Suppressor macrophage treated with lipopolysaccharide for 4 hours (primary cell): ENCODE measurements at places on chromosomes 2 and 18.

DNA sequence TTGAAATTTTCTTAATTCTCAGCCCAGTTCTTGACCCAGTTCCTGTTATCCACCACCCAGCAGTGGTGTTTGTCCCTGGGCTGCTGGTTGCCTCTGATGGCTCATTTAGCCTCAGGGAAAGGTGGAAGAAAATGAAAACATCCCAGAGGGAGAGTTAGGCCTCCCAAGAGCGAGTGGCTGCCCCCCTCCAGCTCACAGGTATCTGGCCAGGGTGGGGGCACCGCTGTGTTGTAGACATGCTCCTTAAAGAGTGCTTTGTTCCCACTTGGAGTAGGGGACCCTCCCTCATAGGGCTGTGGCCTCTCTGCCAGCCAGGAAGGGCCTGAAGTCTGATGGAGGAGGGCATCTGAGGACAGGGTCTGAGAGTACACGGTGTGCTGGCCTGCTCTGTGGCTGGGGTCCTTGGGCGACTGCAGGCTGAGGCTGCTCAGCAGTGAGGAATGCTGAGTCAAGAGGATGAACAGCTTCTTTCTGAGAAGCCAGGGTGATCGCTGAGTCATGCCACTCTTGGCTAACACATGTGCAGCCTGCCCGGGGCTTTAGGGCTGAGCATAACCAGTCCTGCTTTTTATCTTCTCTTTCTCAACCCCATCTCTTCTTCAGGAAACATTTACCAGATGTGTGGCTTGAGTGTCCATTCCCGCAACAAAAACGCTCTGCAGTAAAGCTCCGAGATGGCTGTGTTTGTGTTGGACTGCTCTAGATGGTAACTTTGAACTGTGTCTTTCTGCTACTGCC, 72.3 kb downstream of the IL1R2 start:
- peak; percentile 91 for DNase-seq

- peak; percentile 89 for DNase-seq
These were observed 17.3 kb upstream of the RHOB start for GRCh38 chr2:20429528-20429927.

GRCh38 chr2:53969285-53969967, 1.4 kb downstream of the PSME4 start:
- DNase-seq = peak; percentile 83

- peak; percentile 91 for DNase-seq
These were observed 1.4 kb upstream of the MARCO start for GRCh38 chr2:118940486-118941120.

DNA sequence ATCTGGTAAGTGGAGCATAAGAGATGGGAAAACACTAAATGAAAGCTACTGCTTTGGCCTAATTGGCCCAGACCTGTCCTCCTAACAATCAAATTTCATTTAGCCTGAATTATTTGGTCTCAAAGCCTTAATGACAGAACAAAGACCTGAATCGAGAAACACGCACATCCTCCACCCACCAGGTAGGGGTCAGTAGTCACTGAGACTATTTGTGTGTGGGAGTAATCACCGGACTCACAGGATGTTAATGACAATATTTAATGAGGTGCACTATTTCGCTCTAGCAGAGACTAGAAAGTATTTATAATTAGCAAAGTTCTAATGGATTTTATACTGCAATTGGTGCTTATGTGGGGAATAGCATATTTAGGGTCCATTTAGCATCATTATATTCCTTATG, 68.1 kb downstream of the RBM43 start:
- DNase-seq = no peak

GRCh38 chr18:36650906-36651305, 177.9 kb downstream of the TPGS2 start:
- DNase-seq = no peak

DNA sequence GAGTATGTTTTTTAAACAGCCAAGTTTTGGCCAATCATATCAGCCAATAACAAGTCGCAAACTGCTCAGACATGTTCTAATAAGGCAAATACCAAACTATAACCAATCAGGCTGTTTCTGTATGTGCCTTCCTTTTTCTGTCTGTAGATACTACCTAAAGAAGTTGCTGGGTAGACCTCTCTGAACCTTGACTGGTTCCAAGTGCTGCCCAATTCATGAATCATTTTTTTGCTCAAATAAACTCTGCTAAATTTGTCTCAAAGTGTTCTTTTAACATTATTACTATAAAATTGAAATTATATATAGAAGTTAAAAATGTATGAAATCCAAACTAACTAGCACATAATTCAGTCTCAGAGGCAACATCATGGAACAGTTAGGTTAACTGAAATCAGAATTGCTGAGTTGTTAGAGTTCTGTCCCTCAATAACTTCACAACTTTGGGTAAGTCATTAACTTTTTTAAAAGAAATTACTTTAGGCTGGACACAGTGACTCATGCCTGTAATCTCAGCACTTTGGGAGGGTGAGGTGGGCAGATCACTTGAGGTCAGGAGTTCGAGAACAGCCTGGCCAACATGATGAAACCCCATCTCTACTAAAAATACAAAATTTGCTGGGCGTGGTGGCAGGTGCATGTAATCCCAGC, 4.9 kb upstream of the TTC21B start:
- no peak for DNase-seq

DNA sequence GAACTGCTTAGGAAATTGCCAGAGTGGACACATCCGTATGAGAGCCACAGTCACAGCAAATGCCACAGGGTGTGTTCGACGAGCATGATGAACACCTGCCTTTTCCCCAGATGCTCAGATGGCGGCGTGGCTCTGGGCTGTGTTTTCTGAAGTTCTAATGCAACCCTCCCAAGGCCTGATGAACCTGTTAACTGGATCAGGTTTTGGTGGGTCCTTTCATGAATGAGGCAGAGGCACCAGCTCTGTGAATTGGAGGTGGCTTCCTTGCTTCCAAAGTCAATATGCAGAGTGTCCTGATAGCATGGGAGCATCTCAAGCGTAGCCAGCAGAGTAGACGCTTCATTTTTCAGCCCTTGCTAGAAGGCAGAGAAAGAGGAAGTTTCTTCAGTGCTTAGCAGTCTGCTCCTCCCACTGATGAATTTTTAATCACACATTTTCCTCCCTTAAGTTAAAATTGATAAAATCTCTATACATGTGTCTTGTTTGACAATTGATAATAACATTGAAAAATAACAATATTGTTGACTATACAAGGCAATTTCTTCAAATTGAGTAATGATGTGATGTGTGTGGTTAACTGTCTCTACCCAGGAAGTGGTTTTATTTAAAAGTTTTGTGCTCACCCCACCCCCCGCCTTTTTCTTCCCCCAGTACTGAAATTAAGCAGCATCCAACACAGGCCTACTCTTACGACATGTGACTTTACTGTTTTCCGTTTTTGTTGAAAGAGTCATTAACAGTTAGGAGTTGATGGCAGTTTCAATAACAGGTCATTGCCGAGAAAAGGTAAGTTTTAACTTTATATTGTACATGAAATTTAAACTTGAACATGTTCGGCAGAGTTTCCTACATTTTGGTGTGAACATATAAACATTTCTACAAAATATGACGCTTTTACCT, at the start of gene ARHGAP15:
Gene ARHGAP15, plus strand, starts transcription at position 739 of the 900 bp plus-strand sequence.
- peak; percentile 71 for DNase-seq

DNA sequence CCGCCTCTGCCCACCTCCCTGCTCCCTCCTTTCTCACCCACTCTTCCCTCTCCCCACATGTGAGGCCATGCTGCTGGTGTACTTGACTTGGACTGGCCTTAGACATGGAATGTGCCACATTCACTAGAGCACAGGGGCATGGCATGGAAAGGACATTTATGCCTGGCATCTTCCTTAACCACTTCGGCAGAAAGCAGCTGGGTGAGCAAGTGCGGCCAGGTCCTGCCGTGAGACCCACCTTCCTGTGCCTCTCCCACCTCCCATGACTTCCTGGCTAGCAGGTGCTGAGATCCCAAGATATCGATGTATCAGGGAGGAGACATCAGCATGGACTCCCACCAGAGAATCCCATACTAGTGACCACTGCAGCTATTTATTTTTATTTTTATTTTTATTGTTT, 13.0 kb downstream of the GPR55 start:
- DNase-seq = no peak

GRCh38 chr2:71462641-71463341, 9.4 kb downstream of the DYSF start:
- no peak for DNase-seq

DNA sequence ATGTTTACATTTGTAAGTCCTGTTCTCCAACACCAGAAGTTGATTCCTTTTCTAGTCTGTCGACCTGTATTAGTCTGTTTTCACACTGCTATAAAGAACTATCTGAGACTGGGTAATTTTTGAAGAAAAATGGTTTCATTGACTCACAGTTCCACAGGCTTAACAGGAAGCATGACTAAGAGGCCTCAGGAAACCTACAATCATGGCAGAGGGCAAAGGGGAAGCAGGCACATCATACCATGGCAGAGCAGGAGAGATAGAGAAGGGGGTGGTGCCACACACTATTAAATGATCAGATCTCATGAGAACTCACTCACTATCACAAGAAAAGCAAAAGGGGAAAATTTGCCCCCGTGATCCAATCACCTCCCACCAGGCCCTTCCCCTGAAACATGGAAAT, 112.8 kb upstream of the MAP3K20 start:
- DNase-seq = peak; percentile 82

- peak; percentile 84 for DNase-seq
These were observed 32.8 kb downstream of the LPIN2 start for GRCh38 chr18:2979871-2980790.

DNA sequence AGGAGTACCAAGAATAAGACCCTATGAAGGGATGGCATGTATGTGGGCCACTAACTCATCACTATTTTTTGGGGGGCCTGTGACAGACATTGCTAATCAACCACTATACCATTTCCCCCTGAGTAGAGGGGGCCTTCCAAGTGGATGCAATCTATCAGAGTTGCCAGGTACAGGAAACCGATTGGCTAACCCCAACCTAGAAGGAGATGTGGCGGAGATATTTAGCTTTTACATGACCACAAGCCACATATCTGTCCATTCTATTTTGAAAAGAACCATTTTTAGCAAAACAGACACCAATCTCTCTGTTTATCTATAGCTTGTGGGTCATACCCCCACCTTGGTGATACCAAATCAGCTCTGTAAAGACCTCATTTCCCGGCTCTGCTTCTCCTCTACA, 51.0 kb downstream of the PAX8 start:
- no peak for DNase-seq

- no peak for DNase-seq
These were observed 114.2 kb downstream of the ZNF521 start for GRCh38 chr18:25237571-25238267.

- DNase-seq = no peak
These were observed 100.8 kb downstream of the GPR39 start for GRCh38 chr2:132517386-132517785.

DNA sequence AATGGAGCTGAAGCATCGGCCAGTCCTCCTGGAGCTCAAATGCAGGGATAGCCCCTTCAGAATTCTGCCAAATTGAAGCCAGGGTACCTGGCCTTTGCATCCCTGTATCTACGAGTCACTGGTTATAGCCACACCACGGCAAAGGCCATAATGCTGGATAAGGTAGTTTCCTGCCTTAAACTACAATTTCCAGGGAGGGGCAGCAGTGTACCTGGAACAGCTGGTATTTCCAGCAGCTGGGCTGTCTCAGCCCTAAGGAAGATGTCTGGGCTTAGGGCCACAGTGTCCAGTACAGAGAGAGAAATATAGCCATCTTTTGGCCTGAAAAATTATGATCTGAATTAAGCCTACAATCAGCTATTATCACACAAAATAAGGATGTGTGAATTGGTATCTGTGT, 180.3 kb downstream of the GCA start:
- no peak for DNase-seq

DNA sequence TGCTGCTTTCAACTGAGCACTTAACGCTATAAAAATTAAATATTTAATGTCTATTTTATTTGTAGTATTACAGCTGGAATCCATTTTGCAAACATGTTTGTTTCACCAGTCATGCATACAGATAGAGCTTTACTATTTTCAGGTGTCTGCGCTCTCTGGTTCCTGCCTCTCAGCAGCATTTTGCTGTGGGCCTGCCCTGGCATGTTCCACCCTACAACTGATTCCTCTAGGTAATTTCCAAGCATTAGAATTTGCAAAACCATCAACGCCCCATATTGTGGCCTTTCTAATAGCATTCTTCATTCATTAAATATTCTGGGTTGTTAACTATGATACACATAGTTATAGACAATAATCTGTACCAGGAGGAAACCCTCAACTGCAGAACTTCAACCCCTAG, 266.4 kb upstream of the DLGAP1 start:
- DNase-seq = no peak

DNA sequence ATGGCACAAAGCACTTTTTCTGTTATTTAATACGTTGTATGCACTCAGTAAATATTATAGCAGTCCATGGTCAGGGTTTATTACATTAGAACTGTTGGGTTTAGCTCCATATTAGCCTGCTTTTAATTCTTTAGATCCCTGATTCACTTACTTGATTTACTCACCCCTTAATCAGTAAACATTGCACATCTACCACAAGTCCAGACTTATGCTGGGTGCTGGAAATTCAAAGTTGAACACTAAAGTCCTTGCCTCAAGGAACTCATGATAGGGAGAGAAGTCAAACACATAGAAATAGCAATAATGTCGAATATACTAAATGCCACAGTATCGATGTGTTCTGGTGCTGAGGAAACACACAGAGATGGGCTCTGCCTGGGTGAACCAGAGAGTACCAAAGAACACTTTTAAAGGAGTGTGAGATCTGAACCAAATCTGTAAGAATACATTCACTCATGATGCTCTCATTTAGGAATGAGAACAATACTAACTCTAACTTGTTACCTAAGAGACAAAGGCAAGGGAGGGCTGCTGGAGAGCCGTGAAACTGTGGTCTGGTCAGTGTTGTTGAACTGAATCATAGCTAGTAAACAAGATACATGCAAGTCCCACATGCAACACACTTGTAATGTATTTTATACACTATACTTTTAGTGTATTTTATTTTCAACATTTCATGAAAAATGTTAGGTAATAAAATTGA, 4.9 kb downstream of the STAT4 start:
- DNase-seq = no peak

GRCh38 chr2:130882111-130882690, 45.5 kb downstream of the ARHGEF4 start:
- DNase-seq = no peak

GRCh38 chr2:177261116-177262060, 3.1 kb downstream of the NFE2L2 start:
- peak; percentile 50 for DNase-seq

DNA sequence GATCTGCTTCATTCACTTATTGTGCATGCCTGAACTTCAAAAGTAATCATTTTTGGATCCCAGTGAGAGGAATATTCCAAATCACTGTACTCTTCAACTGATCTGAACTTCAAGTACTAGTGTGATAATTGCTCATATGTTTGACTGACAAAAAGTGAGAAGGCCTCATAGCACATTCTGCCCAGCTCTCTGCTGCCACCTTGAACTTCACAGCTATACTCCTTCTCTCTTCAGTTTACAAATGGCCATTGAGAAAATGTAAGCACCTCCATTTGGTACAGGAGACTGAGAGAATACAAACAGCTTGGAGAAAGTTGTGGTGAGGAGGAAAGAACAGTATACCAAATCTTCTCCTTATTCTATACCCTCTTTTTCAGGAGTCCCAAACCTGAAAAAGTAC, 946.0 kb upstream of the CHAC2 start:
- DNase-seq = no peak

- DNase-seq = no peak
These were observed 37.4 kb upstream of the GPC1 start for GRCh38 chr2:240397924-240398645.

GRCh38 chr2:96835830-96836229, 8.0 kb downstream of the ANKRD23 start:
- DNase-seq = no peak
